ENCODE measurements at places on chromosomes 12 and 14.

- DNase-seq = no peak
These were observed 384.8 kb downstream of the EGLN3 start for GRCh38 chr14:33566082-33566481.

DNA sequence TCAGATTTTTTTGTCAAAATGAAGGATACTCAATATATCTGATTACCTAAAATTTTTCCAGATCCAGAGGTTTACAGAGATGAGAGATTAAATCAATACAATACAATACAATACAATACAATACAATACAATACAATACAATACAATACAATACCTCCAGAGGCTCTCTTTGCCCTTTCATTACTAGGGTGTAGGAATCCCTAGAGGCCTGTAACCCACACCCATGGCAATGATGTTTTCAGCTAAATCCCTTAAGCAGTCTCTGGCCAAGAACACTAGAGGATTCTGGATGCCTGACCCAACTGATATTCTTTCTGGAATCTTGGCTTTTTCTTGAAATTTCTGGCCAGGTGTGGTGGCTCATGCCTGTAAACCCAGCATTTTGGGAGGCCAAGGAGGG is 23.7 kb upstream of the AEBP2 start:
- no peak for DNase-seq

GRCh38 chr12:2682296-2683251 is 112.2 kb upstream of the FKBP4 start:
- peak; percentile 30 for DNase-seq

DNA sequence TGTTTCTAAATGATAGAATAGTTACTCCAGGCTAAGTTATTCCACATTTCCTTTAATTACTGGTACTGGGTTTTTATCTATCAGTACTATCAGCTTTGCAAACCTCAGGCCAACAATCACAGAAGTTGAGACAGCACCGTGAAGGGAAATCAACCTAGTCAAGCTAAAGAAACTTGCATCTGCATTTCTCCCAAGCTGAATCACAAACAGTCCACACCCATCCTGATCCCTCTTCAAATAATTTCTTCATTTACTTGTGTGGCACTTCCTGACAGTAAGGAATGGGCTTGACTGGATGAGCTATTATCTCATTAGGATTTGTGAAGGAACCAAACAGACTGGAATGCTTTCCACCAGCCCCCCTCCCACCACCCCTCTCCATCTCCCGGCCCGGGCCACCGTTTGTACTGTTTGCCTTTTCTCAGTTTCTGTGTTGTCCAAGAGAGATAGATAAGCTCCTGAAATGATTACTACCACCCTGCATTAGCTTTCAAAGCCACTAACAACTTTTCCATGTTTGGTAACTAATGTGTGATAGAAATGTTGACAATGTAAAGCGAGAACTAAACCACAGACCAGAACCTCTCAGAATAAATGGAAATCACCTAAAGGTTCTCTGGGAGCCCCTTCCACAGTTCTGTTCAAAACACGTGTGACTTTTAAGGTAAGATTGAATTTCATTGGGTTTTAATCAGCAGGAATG is 236.3 kb downstream of the SLC25A21 start:
- peak; percentile 39 for DNase-seq

- no peak for DNase-seq
These were observed 398.4 kb upstream of the RGS6 start for GRCh38 chr14:71533800-71534199.

DNA sequence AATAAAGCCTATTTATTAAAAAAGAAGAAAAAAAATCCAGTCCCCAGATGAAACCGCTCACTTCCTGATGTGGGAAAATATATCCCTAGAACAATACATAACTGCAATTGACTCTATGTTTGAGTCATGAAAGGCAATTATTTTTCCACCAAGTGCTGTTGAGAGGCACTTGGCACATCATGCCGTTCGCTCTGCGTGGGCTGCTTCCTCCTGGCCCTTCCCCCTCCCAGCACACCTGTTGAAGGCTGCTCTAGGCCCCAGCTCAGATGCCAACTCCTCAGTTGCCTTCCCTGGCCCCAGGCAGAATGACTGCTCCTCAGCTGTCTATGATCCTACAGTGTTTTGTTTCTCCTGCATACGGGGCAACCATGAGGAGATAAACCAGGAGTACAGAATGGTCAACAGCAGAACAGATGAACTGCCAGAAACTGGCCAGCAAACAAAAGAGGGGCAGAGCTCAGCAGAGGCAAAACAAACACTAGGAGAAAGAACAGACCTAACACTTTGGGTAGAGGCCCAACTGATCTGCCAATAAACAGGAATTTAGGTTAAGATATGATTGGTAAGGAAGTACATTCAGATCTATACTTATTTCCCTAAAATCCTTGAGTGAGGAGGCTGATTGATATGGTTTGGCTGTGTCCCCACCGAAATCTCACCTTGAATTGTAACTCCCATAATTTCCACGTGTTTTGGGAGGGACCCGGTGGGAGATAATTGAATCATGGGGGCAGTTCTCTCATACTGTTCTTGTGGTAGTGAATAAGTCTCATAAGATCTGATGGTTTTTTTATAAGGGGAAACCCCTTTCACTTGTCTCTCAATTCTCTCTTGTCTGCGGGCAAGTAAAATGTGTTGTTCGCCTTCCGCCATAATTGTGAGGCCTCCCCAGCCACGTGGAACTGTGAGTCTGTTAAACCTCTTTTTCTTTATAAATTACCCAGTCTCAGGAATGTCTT is 58.6 kb downstream of the SLC38A1 start:
- no peak for DNase-seq

- no peak for DNase-seq
These were observed 5.2 kb downstream of the WNT10B start for GRCh38 chr12:48966177-48966895.

GRCh38 chr12:130509454-130509853 is 171.8 kb downstream of the PIWIL1 start:
- DNase-seq = no peak

- no peak for DNase-seq
These were observed 499 bp upstream of the GXYLT1 start for GRCh38 chr12:42145197-42145549.

DNA sequence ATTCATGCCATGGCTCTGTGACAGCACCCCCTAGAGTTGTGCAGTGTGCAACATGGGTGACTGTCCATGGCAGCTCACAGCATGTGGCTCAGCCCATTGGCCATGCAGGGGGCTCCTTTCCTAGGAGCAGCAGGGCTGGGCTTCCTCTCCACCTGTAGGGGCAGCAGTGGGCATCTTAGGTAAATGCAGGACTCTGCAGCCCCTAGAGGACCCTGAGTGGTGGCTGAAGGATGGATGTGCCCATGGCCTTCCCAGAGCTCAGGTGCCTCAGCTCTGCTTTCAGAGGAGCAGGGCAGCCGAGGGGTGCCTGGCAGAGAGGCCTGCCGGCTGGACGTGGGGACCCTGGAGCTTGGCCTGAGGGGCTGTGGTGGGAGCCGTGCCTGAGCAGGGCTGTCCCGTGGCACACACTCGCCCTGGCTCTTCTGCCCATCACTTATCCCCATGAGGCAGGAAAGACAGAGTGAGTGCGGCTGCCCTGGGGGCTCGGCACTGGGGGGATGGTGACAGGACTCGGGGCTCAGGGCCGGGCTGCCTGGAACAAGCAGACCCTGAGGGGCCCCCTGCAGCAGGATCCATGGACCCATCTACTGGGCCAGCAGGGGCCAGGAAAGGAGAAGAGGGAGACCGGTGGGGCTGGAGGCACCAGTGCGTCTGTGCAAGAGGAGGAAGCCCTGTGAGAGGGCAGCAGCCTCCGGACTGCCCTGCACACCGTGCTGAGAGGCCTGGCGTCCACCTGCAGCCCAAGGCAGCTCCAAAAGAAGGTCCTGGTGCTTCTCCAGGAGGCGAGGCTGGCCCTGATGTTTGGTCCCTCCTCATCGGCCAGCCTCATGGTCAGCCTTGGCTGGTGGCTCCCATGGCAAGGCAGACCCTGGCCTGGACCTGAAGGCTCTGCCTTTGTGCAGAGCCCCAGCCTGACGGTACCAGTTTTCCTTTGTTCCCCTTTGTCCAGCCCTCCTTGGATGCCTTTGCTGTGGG is 7.6 kb downstream of the ADSS1 start:
- DNase-seq = no peak

DNA sequence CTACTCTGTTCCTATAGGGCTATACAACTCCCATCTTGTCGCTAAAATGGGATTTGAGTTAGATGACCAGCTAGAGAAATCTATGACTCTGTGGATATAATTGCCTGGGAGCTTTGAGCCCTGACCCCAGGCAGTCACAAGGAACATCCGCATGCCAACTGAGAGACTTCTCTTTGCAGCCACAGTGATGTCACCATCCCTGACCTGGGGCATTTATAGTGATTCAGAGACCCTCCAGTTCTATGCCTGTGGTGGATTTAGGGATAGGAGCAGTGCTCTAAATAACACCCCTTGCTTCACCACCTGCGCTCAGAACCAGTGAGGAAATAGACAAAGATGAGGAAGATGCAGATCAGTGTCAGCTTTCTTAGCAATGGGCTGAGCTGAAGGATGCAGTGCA is 86.2 kb downstream of the RIN3 start:
- DNase-seq = no peak

- peak; percentile 61 for DNase-seq
These were observed 25.6 kb downstream of the ELK3 start for GRCh38 chr12:96219700-96220206.

DNA sequence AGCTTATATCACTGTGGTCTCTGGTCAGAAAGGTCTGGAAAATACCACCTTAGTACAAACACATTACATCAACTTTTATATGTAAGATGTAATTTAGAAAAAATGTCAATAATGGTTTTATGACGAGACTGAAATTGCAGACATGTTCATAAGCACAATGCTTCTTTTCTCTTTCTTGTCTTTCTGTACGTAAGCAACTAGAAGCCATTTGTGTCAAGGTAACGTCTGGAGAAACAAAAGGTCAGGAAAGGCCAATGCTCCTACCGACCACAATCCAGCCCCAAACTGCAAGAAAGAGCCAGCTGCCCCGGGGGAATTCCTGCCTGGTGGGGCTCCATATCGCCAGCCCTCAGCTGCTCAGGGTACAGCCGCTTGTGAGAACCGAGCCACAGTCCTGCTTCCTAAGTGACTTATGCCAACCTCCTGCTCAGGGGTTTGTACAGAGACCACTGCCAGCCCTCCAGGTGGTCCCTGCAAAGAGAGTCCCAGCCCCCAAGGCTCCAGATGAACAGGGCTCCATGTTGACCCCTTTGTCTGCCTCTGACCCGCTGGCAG is 6.3 kb downstream of the ZNF839 start:
- no peak for DNase-seq

DNA sequence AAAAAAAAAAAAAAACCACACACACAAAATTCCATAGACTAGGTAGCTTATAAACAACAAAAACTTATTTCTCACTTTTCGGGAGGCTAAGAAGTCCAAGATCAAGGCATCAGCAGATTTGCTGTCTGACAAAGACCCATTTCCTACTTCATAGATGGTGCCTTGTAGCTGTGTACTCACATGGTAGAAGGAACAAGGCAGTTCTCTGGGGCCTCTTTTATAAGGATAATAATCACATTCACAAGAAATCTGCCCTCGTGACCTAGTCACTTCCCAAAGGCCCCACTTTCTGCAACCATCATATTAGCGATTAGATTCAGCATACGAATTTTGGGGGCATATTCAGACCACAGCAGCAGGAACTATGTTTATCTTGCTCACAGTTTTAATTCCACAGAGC is 54.9 kb downstream of the STXBP6 start:
- DNase-seq = no peak

DNA sequence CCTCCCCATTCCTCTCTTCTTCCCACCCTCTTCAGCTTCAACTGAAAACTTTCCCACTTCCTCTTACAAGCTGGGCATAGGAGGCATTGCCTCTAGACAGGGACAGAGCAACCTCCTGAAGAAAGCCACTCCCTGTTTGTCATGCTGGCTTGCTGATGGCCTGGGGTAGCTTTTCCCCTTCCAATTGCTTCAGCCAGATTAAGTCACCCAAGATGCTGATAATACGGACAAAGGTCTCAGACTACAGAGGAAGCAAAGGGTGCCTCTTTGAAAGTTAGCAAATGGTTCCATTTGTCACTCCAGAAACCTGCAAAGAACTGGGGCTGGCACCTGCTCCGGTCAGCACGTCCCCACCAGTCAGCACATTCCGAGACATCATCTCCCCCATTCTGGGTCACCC is 6.0 kb downstream of the KRT2 start:
- no peak for DNase-seq

- no peak for DNase-seq
These were observed 4.7 kb upstream of the CREBL2 start for GRCh38 chr12:12606781-12607589.

- DNase-seq = no peak
These were observed 2.3 kb downstream of the EVL start for GRCh38 chr14:100067481-100067880.

DNA sequence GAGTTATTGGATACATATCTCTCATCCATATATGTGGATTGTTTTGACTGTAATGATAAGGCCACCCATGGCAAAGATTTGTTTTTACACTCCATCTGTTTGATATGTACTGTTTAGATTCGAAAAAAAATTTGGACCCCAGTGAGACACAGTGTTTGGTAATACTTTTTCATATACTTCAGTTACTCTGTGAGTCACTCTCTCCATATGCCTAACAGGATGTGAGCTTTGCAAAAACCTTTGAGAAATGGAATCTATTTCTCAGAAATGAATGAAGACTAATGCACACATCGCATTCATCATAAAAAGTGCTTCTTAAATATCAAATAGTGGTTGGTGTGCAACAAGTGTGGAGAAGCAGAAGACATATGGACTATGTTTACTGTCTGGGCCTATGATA is 781.5 kb downstream of the SLC6A15 start:
- peak; percentile 22 for DNase-seq

- no peak for DNase-seq
These were observed 6.9 kb downstream of the MMP14 start for GRCh38 chr14:22843123-22843925.

DNA sequence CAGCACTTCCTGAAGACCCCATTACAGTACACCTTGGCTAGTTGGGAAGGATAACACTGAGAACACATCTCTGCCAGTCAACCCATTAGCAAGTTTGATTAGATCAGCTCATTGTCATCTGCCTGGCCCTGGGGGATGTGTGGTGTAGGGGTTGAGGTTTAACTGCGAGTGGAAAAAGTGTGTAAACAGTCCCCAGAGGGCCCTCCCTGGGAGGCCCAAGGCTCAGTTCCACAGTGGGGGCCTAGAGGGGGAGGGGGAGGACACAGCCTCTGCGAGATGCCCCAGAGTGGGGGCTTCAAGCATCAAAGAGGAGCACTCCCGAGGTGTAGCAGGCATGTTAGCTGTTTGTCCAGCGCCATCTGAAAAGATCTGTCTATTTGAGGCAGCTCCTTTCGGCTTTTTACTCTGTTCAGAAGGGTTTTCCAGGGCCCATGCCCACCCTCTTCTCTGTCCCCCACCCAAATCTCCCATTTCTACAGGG is 344 bp downstream of the LPAR5 start:
- DNase-seq = no peak

GRCh38 chr14:78997811-78998210 is 827.6 kb downstream of the NRXN3 start:
- no peak for DNase-seq

DNA sequence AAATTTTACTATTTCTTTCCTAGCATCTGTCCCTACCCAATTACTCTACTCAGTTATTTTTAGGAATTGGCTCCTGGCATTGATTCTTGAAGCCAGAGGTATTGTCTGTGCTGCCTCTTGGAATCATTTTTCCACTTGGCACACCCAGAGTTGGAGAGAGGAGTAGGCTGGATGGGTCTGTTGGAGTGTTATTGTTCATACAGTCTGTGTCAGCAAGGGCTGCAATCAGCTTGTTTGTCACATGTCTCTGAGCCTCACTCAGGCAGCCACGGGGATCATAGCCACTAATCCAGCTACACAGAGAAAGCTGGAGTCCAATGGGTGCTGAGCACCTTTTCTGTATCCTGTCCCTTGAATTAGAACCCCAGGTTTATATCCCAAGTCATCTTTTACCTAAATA is 176.0 kb upstream of the DYRK2 start:
- no peak for DNase-seq

Measured in NCI-H460 (cell line).